ENCODE measurements at places on chromosomes 16 and 17.

GRCh38 chr17:6476810-6477179, 32.5 kb downstream of the PIMREG start:
- DNase-seq: no peak

GRCh38 chr17:1793447-1793806, 31.6 kb downstream of the SERPINF1 start:
- DNase-seq: no peak

DNA sequence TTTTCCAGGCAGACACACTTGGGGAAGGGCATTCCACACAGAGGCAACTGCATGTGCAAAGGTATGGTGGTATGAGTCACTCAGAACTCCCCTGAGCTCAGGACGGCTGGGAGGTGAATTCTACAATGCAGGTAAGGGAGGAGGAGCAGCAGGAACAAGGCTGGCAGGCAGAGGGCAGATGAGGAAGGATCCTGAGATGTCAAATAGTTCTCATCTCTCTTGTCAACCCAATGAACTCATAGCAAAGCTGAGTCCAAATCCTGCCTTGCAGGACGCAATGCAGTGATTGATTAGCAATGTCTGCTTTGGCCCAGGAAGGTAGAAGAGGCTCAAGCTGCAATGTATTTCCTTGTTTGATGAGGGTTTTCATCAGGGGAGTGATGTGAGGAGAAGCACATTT, 243.5 kb downstream of the XYLT1 start:
- DNase-seq: no peak

- no peak for DNase-seq
These were observed 5.2 kb downstream of the EPN2 start for GRCh38 chr17:19242323-19242722.

DNA sequence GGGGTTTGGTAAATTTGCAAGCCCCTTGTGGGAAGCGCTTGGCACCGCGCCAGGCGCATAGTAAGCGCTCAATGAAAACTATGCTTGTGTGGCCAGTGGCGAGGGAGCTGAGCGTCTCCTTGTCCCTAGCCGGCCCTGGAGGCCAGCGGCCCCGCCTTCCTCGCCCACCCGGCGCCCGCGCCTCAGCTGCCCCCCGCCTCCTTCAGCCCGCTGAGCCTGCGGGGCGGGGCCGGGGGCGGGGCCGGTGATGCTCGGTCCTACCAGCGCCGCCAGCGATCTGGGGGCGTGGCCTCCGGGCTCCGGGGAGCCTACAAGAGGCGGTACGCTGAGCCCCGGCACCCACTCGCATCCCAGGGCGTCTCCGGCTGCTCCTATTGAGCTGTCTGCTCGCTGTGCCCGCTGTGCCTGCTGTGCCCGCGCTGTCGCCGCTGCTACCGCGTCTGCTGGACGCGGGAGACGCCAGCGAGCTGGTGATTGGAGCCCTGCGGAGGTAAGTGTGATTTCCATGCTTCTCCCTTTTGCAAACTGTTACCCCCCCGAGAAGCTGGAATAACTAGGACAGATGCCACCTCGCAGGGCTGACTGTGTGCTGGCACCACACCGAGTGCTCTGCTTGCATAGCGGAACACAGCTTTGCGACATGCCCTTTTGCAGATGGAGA, at the start of gene CRISPLD2:
Gene CRISPLD2, plus strand, starts transcription at position 342 of the 661 bp plus-strand sequence. CDS start 18,511 bp downstream, outside the sequence.
- peak; percentile 87 for DNase-seq

GRCh38 chr16:75579281-75579834, 13.2 kb downstream of the GABARAPL2 start:
- DNase-seq: no peak

DNA sequence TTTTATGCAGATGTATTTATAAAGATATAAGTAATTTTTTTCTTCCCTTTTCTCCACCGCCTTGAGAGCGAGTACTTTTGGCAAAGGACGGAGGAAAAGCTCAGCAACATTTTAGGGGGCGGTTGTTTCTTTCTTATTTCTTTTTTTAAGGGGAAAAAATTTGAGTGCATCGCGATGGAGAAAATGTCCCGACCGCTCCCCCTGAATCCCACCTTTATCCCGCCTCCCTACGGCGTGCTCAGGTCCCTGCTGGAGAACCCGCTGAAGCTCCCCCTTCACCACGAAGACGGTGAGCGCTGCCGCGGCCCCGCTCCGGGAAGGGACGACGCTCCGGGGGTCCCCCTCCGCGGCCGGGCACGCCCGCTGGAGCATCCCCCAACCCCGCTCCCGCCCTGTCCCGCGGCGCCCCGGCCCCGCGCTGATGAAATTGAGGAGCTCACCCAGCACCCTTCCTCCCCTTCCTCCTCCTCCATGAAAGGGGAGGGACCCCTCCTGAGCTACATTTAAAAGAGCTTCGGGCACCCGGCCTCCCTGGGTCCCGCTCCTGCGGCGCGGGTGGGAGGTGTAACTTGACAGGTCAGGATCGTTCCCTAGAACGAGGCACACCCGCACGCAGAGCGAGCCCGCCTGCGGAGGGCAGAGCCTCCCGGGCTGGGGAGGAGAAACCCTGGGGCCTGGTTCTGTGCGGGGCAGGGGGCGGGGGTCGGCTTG, 706 bp downstream of the HLF start:
- peak; percentile 33 for DNase-seq

- DNase-seq: no peak
These were observed 15.8 kb downstream of the IST1 start for GRCh38 chr16:71911121-71911520.

DNA sequence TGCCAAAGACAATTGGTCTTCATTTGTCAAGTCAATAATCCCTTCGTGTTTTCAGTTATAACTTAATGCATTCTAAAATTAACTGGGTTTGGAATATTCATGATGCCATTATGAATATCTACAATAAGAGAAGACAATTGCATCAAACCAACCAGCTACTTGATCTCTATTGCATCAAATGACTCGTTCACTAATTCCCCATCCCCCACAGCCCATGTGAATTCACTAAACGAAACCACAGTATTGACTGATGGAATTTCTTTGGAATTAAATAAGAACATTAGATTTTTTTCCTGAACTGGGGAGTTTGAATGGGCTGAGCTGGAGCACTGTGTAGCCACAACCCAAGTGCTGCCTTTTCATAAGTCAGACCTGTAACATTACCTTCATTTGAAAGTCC, 65.3 kb downstream of the HS3ST3B1 start:
- DNase-seq: no peak

GRCh38 chr17:48615047-48615962, at the start of gene HOXB8:
HOXB8 (minus strand) TSS chr17:48615292; CDS start chr17:48614704, 588 bp downstream.
- DNase-seq: no peak

- DNase-seq: no peak
These were observed 45.7 kb upstream of the ZNF469 start for GRCh38 chr16:88337021-88337420.

DNA sequence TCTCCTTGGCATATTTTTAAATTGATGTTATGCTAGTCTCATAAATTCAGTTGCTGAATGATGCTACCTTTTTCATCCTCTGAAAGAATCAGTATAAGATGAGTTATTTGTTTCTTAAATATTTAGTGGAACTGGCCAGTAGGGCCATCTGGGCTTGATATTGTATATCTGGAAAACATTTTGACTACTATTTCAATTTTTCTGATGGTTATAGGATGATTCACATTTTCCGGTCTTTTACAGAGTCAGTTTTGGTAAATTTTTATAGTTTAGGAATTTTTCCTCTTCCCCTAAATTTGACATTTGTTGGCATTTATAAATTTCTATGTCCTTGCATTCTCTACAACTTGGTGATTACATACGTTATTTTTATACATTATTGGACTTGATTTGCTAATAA, 296.3 kb upstream of the AXIN2 start:
- DNase-seq: no peak
